ENCODE measurements at places on chromosomes 12 and 14. TPM values are rescaled to one million over a fixed set of nuclear protein-coding genes. Genes with fewer than 3 reads are reported as not detected.
A peak's percentile ranks its signal among the peaks of the same experiment; 100 is the strongest.

GRCh38 chr12:65822732-65823512 is 1.4 kb upstream of the HMGA2 start:
- no peak for ATAC-seq

DNA sequence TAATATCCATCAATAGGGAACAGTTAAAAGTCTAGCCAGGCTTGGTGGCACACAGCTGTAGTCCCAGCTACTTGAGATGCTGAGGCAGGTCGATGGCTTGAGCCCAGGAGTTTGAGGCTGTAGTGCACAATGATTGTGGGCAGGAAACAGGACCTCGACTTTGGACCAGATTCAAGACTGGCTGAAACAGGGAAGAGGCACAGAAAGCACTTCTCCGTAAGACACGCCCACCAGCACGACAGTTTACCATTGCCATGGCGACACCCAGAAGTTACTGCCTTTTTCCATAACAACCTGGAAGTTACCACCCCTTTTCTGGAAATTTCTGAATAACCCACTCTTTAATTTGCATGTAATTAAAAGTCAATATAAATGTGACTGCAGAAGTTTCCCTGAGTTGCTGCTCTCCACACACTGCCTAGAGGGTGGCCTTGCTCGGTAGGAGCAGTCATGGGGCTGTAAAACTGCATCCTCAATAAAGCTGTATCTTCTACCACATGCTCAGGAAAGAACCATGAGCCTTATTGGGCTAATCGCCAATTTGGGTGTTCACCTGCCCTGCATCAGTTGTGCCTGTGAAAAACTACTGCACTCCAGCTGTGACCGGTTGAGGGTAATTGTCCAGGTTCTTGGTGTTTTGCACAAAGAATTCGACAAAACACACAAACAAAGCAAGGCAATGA is 4.6 kb upstream of the LRRC23 start:
- ATAC-seq: no peak

DNA sequence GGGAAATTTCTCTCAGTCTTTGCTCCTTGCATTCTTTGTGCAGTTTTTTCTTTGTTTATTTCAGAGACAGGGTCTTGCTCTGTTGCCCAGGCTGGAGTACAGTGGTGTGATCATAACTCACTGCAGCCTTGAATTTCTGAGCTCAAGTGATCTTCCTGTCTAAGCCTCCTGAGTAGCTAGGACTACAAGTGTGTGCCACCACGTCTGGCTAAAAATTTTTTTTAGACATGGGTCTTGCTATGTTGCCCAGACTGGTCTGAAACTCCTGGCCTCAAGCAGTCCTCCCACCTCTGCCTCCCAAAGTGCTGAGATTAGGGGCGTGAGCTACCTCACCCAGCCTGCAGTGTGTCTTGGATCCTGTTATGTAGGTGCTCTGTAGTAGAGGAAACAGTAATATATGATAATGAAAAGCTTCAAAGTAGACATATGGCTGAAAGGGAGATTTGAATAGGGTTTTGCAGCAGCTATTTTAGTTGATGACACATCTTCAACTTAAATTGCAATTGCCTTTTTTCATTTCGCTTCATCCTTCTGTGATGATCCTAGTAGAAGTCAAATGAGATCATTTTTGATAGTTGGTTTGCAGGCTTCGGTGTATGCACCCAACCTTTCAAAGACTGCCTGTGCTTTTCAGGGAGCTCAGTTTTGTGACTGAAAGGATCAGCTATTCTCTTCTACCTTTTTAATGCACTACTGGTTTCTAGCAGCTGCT is 75.4 kb downstream of the FUT8 start:
- no peak for ATAC-seq

DNA sequence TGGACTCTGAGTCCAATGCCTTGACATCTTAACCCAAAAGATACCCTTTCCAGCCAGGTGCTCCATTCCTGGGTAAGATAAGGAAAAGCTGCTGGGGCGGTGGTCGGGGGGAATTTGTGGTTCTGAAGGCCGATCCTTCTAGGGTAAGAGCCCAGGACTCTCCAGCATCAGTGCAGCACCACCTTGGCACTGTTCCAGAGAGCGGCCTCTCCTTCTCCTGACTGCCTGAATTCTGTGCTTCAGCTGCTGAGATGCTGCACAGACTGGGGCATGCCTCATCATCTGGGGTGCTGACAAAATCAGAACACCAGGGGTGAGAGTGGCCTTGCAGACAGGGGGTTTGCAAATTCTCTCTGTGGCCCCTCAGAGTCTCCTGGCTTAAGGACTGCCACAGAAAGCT is 87.5 kb downstream of the SPTB start:
- ATAC-seq: no peak

GRCh38 chr12:128856035-128856790 is 2.9 kb downstream of the GLT1D1 start:
- no peak for ATAC-seq

GRCh38 chr14:66081594-66082376 is 404.4 kb upstream of the CCDC196 start:
- ATAC-seq: no peak

DNA sequence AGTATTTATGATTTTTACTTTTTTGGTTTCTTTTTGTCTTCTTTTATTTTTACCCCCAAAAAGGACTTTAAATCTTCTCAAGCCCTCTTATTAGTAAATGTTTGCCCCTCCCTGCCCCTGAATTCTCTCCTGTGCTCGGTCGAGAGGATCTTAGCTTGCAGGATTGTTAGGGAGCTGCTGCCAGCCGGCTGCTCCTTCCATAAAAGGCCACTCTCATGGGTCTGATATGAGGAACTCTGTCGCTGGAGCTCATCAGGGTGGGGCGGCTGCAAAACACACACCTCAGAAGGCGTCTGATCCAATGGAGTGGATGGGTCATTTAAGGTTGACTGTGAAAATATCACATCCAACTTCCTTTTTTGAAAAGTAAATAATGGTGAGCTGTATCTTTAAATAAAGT is 8.5 kb downstream of the LTBR start:
- peak; percentile 75 for ATAC-seq

GRCh38 chr12:120466560-120467315 is 2.8 kb downstream of the SRSF9 start:
- ATAC-seq: no peak

DNA sequence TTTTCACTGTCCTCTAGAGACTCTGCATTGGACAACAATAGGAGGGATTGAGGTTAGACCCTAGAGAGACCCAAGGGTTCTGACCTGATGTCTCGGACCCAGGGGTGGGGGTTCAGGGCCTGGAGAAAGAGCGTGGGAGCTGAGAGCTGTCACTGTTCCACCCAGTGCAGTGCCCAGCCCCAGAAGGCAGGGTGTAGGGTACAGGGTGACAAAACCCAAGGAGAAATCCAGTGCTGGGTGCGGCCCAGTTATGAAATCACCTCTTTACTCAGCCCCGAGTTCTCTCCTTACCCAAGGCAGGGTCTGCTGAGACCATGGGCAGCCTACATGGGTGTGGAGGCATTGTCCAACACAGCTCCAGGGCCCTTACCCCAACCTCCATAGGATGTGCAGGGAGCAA is 2.6 kb downstream of the AQP2 start:
- ATAC-seq: no peak

- no peak for ATAC-seq
Measured at GRCh38 chr12:27614866-27615265, 81.4 kb upstream of the REP15 start.

- ATAC-seq: peak; percentile 79
Measured at GRCh38 chr12:65881348-65881961, 57.2 kb downstream of the HMGA2 start.

- ATAC-seq: no peak
Measured at GRCh38 chr12:108117163-108117849, 11.8 kb upstream of the WSCD2 start.

DNA sequence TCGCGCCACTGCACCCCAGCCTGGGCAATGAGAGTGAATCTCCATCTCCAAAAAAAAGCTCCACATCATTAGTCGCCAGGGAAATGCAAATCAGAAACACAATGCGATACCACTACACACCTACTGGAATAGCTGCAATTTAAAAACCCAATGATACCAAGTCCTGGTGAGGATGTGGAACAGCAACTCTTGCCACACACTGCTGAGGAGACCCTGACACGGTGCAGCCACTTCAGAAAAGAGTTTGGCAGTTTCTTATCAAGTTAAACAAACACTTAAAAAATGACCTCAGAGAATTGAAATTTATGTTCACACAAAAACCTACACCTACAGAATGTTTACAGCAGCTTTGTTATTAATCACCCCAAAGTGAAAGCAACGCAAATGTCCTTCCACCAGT is 12.1 kb downstream of the P2RX2 start:
- no peak for ATAC-seq

- peak; percentile 56 for ATAC-seq
Measured at GRCh38 chr14:92417759-92418158, 94.8 kb downstream of the SLC24A4 start.

GRCh38 chr14:77613201-77613600 is 3.2 kb downstream of the SPTLC2 start:
- ATAC-seq: no peak

DNA sequence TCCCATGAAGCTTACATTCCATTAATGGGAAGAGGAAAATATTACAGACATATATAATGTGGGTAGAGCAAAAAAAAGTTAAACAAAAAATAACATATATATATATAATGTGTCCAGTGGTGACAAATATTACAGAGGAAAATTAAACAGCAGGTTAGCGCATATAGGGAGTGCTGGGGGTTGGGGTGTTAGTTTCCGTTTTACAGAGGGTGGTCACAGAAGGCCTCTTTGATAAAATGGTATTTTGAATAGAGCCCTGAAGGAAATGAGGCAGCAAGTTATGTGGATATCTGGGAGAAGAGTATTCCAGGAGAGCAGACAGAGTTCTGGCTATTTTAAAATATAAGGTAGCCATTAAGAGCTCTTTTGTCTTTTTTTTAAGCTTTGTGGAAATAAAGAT is 73.2 kb downstream of the DCAF5 start:
- no peak for ATAC-seq

DNA sequence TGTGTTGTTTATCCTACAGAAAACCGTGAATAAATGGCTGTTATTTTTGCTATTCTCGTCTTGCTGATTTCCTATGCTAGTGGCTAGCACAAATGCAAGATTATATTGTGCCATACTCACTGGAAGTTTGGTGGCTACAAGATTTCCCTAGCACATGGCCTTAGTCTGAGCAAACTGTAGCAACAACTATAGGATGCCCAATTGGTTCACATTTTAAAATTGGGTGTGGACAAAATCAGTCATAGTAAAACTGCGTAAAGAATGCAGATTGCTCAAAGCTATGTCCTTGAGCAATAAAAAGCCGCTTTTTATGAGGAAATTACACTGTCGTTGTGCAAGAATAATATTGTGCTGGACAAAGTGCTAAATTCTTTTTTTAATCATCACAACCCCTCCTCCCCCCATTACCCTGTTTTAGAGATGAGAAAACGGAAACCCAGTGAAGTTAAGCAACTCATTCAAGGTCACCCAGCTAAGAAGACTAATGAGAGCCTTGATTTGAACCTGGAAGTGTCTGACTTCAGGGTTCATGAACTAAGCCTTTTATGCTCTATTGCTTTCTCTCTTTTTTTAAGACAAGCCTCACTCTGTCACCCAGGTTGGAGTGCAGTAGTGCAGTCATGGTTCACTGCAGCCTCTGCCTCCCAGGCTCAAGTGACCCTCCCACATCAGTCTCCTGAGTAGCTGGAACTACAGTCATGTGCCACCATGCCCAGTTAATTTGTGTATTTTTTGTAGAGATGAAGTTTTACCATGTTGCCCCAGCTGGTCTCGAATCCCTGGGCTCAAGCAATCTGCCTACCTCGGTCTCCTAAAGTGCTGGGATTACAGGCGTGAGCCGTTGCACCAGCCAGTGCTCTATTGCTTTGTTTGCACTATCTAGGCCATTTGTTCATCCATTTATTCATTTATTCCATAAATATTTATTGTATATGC is 73.6 kb downstream of the SRGAP1 start:
- peak; percentile 84 for ATAC-seq

DNA sequence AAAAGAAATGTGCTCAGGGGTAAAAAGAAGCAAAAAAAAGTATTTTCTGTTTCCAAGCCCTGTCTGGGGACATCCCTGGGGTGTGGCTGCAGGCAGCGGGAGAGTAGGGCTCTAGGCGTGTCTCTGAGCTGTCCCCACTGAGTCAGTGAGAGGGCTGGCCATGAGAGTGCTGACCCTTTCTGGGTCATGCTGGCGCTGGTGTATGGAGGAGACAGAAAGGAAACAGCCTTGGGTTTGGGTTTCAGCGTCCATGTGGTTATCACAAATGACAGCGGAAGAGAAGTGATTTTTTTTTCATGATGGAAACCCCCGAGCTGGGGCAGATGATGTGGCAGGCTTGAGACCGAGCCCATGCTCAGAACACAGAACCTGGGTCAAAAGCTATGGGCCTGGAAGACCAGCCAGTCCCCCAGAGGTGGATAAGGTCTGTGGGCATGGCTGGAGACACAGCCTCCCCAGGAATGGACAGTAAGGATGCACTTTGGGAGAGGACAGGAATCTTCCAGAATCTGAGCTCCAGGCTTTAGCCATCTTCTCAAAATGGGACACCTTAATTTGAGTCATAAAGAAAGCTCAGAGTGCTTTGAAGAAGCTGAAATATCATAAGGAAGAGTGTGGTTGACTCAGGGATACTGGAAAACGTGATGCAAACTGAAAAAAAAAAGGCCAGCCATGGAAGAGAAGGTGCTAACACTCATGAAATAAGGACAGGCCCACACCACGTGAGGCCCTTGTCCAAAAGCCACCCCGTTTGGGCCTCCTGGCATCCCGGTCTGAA is 36.2 kb downstream of the SYNE3 start:
- peak; percentile 91 for ATAC-seq

DNA sequence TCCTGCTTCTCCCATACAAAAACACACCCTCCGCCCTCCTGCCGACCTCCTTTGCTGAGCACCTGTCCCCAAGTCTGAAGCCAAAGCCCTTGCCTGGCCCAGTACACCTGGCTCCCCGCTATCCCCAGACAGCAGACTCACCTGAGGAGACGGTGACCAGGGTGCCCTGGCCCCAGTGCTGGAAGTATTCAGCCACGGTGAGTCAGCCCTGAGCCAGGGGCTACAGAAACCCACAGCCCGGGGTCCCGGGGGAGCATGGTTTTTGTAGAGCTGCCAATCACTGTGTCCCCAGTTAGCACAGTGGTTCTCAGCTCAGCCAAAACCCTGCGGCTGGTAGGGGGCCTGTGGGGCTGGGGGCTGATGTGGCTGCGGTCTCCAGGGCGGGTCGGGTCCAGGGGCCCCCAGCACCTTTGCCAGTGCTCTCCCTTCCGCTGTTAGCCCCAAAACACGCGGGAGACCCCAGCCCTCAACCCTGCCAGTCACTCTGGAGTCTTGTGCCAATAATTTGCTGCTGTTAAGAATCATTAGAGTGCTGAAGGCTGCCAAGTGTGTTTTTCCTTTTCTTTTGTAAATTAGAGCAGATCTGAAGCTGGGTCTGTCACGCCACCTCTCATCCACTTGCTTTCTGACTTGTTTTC is 339.0 kb downstream of the TMEM121 start:
- ATAC-seq: no peak

Gene IGFBP6
- total RNA-seq: 818 TPM

Gene VRK1
- total RNA-seq: 17.3 TPM

Gene IQSEC3
- total RNA-seq: 2.4 TPM

Gene LETMD1
- 49.7 TPM for total RNA-seq

Gene RBP5
- not detected for total RNA-seq

Gene YBX3
- 596 TPM for total RNA-seq

Gene NR1H4
- not detected for total RNA-seq

Gene IAPP
- total RNA-seq: not detected

Gene SSTR1
- total RNA-seq: 1.2 TPM

Gene CLEC7A
- total RNA-seq: 1.9 TPM

Gene MAPK1IP1L
- total RNA-seq: 65.5 TPM

Gene FBLN5
- 156 TPM for total RNA-seq

Gene TUNAR
- total RNA-seq: not detected

Gene TRMT5
- 10.9 TPM for total RNA-seq

Gene GOLGA5
- 37.4 TPM for total RNA-seq

Data from gastroesophageal sphincter (tissue), 4 donors.